ENCODE measurements at places on chromosomes 1 and 21.

- no peak for DNase-seq
Measured at GRCh38 chr1:171126504-171126903, 35.8 kb downstream of the FMO3 start.

- no peak for DNase-seq
Measured at GRCh38 chr1:21857142-21857839, 45.2 kb downstream of the LDLRAD2 start.

GRCh38 chr1:157087030-157087429 is 12.6 kb downstream of the ETV3L start:
- DNase-seq, result no peak

DNA sequence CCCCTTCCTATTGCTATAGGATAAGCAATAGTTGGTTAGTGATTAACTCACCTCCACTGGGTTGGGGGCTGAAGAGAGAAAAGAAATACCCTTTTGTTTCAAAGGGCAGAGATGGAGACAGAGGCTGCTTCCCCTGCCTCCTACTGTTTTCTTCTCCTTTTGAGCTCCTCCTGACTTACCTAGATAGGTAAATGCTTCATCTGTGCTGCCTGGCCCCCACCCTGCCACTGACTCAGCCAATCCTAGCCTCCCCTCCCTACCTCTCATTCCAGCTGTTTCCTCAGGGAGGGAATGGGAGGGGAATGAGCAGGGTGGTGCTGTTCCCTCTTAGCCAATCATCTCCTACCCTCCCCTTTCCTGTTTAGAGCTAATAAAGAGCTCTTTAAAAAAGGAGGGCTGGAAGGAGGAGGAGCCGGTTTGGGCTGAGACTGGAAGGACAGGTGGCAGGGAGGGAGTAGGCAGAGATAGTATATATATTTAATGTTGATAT is at the start of gene C1orf116:
Gene C1orf116 (minus strand): TSS at position 229 of the 490 bp plus-strand sequence. CDS start 5,158 bp downstream, outside the sequence.
- DNase-seq, result no peak

- DNase-seq, result no peak
Measured at GRCh38 chr21:38833117-38833516, 27.4 kb downstream of the ETS2 start.

GRCh38 chr21:33981391-33982101 is 65.9 kb upstream of the ATP5PO start:
- DNase-seq, result no peak

GRCh38 chr1:242522996-242523718 is 1.3 kb downstream of the PLD5 start:
- no peak for DNase-seq

DNA sequence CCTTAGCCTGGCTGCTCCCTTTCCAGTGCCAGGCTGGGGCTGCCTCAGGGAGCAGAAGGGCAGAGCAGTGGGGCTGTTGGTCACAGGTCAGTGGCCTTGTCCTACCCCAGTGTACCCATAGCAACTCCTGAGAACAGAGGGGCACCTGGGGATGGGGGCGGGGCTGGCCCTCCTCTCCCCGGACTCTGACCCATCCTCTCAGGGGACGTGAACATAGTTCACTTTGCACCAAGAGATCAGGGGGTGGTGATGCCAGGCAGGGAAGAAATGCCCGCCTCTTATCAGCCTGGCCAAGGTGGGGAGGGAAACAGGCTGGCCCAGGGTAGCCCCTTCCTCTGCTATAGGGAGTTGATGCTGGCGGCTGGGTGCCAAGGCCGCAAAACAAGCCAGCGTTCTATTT is 4.9 kb downstream of the ETNK2 start:
- no peak for DNase-seq

GRCh38 chr1:162471290-162471853 is 26.2 kb upstream of the UHMK1 start:
- no peak for DNase-seq

DNA sequence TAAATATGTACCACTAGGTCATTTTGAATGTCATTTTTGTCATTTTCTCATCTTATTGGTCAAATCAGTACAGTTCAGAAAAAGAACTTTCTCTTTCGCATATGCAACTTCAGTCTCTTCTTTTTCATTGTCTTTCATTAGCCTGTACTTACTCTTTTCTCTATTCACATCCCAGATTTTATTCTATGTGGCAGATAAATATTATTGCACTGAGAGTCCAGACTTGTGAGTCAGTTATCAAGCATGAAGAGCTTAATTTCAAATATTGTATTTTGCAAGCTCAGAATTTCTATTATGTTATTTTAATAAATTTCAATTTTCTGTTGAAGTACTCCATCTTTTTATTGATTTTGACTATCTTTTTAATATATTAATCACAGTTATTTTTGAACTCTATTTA is 105.2 kb upstream of the PALMD start:
- no peak for DNase-seq

DNA sequence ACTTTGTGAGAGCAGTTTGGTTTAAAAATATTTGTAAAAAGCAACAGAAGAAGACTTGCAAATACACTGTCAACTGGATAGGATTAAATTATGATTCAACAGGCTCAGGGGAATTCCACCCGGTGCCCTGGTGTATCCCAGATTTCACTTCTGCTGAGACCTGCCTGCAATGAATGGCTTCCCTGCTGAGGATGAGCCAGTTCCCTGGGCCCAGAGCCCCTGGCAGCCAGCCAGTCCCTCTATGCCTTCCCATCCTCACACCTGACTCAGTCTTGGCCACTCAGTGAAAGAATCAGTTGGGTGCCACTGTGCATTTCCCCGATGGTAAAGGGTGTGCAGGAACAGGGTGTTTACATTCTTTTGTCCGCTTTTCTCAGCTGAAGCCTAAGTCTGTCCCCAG is 64.4 kb downstream of the KCTD3 start:
- no peak for DNase-seq

GRCh38 chr1:59819566-59820438 is 5.1 kb downstream of the HOOK1 start:
- DNase-seq, result no peak

GRCh38 chr1:6534248-6534822 is 20.0 kb downstream of the NOL9 start:
- no peak for DNase-seq

- no peak for DNase-seq
Measured at GRCh38 chr1:17648457-17649145, 106.5 kb upstream of the ACTL8 start.

- no peak for DNase-seq
Measured at GRCh38 chr1:54006508-54006907, 11.5 kb downstream of the LDLRAD1 start.

DNA sequence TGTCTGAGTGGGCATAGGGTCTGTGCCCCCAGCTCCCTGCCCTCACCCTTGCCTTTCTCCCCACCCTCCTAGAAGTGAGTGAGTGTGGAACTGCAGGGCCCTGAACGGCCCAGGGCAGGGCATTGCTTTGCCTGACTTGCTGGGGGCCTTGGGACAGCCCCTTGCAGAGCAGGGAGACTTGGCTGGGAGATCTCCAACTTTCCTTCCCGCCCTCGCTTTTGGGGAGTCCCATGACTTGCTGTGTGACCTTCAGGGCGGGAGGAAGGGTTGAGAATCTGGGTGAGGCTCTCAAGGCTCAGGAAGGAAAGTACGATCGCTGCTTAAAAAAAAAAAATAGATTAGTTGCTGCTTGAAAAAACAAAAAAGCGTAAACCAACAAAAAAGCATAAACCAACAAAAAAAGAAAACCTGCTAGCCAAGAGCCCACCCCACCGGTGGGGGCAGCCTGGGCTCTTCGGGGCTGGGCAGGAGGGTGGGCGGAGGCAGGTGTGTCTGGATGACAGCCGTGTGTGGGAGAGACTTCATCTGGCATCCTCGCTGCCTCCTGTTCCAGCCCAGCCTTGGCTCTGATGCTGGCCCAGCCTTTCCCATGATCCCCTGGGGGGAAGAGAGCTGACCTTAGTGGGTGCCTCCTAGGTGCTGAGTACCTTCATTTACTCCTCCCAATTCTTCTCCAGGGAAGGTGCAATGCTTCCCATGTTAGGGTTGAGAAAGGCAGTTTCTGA is 6.5 kb downstream of the NBL1 start:
- no peak for DNase-seq

DNA sequence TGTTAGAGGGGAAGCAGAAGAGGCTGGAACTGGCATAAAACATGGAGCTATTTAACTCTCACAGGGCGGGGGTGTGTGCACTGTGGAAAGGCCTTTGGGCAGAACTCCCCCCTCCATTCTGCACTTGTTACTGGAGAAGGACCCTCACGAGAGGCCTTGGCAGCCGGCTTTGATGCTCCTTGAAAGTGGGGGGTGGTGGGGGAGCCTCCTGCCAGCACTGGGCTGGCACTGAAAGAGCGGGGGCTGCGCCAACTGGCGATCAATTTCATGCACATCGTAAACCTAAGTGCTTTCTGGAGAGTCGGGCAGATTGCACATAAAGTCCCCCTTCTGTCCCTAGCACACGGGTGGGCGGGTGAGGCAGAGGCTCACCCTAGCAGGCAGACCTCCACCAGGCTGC is 28.9 kb downstream of the FOXO6 start:
- no peak for DNase-seq

GRCh38 chr1:19648689-19649088 is 4.6 kb downstream of the NBL1 start:
- no peak for DNase-seq

DNA sequence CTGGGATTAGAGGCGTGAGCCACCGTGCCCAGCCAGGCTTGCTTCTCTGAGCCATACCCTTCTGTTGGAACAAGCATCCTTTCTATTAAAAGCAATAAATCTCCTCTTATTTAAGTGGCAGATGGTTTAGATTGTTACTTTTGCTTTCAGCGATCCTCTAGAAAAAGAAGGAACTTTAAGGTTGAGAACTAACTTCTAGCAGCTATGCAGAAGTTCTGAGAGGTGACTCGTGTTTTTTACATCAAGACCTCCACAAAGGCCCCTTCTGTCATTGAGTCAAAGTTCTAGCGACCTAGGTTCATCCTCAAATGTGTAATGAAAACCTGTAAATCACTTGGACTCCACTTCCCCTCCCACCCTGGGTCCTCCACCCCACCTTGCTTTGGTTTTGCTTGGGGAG is 30.8 kb downstream of the PLEKHO1 start:
- no peak for DNase-seq

- no peak for DNase-seq
Measured at GRCh38 chr1:90200646-90201205, 205.8 kb downstream of the ZNF326 start.

DNA sequence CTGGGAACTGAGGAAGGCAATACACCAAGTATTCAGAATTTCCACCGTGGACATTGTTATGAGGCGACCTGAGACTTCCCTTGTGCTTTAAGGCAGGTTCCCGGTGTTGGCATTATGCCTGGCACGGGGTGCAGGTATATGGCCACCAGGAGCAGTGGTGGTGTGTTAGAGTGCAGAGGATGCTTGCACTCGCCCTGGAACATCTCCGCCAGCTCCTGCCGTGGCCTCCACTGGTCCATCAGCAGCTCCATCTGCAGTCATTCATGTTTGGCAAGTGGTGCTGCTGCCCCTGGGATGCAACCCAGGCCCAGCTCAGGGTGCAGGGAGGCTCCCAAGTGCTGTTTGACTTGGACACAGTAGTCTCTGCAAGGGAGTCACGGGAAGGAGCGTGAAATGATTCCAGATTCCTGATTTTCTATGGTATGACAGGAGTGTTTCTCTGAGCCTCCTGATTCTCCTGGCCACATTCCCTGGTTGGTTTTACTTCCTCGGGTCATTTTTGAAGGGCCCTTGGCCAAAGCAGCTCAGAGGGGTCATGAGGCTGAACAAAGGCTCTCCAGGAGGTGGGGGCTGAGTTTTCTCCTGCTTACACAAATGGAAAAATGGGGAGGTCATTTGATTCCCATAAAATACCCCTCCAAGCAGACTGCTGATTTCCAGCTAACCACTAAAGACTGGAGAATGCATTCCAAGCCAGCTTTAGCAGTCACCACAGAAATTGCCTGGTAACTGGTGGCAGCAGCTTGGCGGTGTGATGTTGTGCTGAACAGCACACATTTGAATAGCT is 60.4 kb upstream of the PSEN2 start:
- DNase-seq, result no peak

DNA sequence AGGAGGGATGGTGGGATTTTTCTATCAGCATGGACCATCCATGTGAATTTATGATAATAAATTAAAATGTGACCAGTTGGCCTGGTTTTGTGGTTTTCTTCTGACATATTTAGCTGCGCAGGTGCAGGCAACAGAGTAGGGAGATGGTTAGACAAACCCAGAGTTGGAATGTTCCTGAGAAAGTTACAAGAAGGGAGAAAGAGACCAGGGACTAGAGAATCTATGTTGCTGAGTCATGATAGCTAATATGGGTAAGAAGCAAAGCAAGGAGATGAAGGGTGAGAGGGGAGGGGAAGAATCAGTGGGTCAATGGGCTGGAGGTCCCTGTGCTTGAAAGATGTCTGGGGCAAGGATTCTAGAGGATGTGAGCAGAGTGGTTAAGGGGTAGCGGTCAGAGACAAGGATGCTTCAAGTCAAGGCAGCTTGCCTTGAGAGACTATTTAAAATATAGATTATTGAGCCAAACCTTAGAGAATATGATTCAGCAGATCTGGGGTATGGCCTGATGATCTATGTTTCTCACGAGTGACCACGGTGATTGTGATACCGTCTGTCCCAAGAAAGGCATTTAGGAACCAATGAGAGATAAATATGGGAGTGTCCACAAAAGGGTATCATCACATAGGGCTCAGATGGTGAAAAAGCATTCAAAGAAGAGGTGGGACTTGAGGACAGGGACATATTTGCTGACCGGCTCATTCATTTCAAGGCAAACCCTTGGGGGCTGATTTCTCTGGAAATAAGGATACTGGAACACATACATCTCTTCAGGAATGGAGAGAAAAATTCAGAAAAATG is 219.7 kb upstream of the PLD5 start:
- DNase-seq, result no peak

- no peak for DNase-seq
Measured at GRCh38 chr21:38903690-38904139, 98.0 kb downstream of the ETS2 start.

DNA sequence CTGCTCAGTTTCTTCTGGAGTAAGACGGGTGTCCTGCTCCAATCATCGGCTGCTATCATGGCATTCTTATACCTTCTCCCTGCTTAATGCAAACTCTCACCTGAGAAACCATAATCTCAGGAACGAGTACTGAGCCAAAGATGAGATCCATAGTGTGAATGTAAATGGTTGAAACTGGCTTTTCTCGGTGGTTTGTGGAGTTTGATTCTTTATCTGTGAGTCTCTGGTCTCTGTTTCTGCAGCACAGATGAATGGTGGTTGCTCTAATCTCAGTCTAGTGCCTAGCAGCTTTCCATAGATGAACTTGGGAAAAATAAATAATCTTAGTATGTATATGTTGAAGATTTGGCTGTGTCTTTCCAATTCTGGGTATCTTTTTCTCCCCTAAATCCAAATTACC is 274.4 kb downstream of the HHAT start:
- no peak for DNase-seq
